Fibroblast of lung (primary cell): ENCODE measurements at places on chromosomes 7 and 10. TPM values are rescaled to one million over a fixed set of nuclear protein-coding genes. Genes with fewer than 3 reads are reported as not detected.

NDUFB2 gene
- total RNA-seq = 44.9 and 116 TPM in 2 replicates

OR13A1 gene
- total RNA-seq = not detected in 2 replicates

TLX1 gene
- total RNA-seq = not detected in 2 replicates

TWIST1 gene
- 23.9 and 31.2 TPM in 2 replicates for total RNA-seq

UCMA gene
- not detected in 2 replicates for total RNA-seq

CPA2 gene
- under 0.01 TPM in 1 of 2 replicates, not detected in the other for total RNA-seq

POLR2J2 gene
- 1.5 and 2.1 TPM in 2 replicates for total RNA-seq

SFTPD gene
- total RNA-seq = not detected in 2 replicates

LRIT1 gene
- not detected in 2 replicates for total RNA-seq
